ENCODE measurements at places on chromosomes 3 and 15.

DNA sequence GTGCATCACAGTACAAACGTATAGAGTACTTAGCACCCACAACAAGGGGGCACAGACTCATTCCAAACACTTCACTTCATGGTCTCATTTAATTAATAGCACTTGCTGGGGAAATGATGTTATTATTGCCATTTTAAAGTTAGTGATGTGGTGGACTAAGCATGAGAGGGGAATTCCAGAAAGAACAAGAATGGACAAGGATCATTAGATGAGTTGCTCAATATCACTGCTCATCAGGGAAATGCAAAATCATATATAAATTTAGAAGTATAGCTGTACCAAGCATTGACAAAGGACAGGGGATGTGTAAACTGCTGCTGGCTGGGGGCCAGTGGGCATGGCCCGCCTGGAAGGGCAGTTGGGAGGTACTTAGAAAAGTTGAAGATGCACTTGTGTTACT lies 14.6 kb downstream of the PRR20G start:
- DNase-seq = no peak

- no peak for DNase-seq
These were observed 85.2 kb upstream of the NR2F2 start for GRCh38 chr15:96245252-96245651.

- DNase-seq = no peak
These were observed 107.7 kb upstream of the RAD18 start for GRCh38 chr3:9070961-9071360.

GRCh38 chr3:16365491-16366128 lies 100.6 kb downstream of the OXNAD1 start:
- DNase-seq = no peak

- DNase-seq = no peak
These were observed 32.7 kb downstream of the LRIG1 start for GRCh38 chr3:66467996-66468735.

DNA sequence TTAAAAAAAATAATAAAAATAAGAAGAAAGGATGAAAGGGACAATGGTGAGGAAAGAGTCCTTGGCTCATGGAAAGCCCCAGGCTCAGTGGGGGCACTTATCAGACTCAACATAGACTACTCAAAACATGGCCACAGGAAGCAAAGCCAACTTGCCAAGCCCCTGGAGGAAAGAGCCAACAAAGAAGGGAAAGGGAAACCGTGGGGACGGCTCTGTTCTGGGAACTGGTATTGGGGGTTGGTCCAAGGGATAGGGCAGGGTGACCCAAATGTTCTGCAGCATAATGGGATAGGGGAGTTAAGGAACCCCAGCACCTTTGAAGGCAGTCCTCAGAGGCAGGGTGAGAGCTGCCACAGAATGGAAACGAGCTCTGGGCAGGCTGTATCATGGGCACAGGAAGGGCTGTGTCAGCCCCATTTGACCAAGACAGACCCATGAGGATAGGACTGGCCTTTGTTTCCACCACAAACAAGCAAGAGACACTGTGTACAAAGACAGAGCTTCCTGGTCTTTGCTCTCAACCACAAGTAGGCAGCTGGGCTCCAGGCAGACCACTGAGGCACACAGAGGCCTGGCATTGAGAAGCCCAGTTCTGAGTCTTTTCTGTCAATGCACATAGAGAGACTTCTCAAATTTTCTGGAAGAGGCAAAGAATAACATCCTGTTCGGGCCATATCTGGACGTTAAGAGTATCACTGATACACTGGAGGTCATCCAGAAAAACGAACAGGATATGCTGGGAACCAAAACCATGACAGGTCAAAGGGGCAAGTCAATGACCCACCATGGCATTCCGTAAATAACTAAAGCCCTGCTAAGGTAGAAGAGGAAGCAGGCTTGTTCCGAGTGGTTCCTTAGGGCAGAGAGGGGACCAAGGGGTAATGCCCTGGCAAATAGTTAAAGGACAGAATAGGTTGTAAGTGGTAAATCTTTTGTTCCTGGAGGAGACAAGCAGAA lies 10.6 kb upstream of the SEMA7A start:
- DNase-seq = no peak

- no peak for DNase-seq
These were observed 5.0 kb downstream of the THBS1 start for GRCh38 chr15:39585871-39586301.

DNA sequence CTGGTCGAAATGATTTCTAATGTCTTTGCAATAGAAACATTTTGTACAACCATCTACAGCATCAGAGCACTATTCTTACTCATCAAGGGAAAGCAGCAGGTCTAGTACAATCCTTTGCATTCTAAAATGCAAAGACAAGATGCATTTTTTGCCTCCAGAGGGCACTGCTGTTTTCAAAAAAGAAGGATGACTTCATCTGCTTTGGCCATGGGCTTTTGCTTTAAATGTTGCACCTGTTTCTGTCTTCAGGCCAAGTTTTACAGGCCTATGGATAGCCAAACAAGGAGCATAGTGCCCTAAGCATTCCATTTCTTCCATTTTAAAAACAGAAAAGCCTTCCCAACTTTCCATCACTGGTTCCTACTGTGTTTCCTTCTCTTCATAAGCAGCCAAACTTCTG lies 3.4 kb downstream of the PARP9 start:
- DNase-seq = peak; percentile 43

GRCh38 chr3:99852851-99853250 lies 35.2 kb downstream of the CMSS1 start:
- no peak for DNase-seq

- no peak for DNase-seq
These were observed 5.1 kb downstream of the HEMK1 start for GRCh38 chr3:50574444-50574831.

DNA sequence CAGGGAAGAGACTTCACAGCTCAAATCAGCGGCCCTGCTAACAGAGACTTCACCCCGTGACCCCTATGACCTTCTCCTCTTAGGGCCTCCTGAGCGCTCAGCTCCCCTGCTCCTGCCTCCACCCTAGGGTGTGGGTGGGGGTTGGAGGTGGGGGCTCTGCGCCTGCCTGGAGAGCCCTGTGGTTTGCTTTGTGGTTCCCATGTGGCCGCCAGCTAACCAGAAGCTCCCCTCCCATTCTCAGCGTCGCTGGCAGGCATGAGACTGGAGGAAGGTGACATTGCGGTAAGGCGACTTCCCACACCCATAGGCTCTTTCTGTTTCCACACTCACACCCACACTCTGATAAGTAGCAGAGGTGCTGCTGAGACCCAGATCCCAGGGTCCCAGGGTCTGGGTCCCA lies 27.6 kb downstream of the XYLB start:
- no peak for DNase-seq

DNA sequence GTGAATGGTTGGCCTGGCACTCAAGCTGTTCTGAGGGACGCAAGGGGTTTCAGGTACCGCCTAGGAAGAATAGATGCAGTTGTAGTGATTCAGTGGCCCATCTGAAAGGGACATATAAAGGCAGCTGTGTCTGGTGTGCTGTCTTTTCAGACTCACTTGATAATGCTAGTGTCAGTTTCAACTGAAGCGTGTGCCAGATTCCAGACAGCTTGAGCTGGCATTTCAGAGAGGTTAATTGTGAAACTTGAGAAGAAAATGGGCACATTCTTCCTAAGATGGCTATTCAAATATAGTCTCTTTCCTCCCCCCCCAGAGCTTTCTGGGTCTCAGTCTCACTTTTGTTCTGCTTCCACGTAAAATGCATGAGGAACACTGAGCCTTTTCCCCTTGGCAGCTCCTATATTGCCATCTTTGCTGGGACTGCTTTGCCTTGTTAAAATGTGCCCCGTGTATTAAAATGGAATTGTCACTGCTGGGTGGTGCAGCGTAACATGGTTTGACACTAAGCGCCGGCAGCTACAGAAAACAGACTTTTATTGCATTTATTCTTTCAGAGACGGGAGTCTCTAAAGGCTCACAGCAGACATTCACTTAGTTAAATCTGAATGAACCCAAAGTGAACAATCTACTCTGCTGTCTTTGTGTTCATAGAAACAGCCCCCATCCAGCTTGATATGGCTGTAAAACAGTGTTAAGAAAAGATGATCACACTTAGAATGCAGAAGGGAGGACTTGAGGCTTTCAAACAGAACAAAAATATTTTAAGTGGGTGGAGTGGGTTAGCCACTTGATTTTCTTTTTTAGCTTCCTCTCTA lies 478.7 kb downstream of the RBMS3 start:
- no peak for DNase-seq

DNA sequence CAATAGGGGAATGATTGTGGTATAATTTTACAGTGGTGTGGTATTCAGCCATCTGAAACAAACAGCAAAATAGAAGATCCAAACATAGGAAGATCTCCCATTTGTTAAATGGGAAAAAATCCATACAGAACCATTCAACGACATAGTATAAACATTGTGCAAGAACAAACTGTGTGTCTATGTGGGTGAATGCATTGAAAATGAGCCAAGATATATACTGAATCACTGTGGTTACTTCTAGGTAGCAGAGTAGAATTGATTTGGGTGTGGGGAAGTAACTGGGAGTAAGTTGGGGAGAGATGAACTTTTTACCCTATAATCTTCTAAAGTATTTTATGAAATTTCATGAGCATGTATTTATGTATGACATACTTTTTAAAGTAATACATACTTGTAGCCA lies 123.1 kb upstream of the UMPS start:
- DNase-seq = no peak

DNA sequence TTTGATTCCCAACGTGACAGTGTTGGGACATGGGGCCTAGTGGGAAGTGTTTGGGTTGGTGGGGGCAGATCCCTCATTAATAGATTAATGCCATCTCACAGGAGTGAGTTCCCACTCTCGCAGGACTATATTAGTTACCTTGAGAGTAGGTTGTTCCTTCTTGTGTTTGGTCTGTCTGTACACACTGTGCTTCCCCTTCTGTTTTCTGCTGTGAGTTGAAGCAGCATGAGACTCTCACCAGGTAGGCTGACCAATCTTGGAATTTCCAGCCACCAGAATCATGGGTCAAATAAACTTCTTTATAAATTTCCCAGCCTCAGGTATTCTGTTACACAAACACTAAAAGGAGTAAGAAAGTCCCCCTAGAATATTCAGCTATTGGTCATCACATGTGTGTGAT lies 145.4 kb downstream of the ERC2 start:
- DNase-seq = no peak

GRCh38 chr15:67186226-67186649 lies 68.2 kb downstream of the AAGAB start:
- no peak for DNase-seq

- no peak for DNase-seq
These were observed 24.7 kb upstream of the OR5K4 start for GRCh38 chr3:98328933-98329332.

DNA sequence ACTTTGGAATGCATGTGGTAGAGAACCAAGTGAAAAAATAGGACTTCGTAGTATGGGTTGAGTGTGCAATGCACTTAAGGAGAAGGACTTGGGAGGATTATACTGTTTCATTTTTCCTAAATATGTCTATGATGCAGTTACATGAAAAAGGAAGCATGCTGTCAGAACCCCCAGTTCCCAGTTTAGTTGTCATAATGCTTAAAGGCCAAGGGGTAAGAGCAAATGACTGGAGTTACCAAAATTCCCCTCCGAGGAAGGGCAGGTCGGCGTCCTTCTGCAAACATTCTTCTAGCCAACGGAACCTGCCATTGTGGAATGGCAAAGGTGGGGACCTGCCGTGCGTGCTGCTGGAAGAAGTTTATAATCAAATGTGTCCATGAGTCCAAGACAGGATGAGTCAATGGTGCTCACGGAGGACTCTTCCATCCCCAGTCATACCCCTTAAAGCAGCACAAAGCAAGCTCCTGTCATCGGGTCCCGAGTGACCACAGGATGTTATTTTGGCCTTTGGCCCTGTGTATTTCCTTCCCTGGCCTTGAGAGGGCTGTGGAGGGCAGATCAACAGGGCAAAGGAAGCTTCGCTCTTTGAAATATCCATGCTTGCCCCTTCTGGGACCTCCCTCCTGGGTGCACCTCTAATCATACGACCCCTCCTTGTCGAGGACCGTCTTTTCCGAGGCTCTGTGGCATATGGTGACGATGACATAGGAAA lies 93.2 kb downstream of the SLCO3A1 start:
- no peak for DNase-seq

GRCh38 chr15:87961851-87962420 lies 294.6 kb downstream of the NTRK3 start:
- no peak for DNase-seq

- no peak for DNase-seq
These were observed 19.1 kb upstream of the KLF13 start for GRCh38 chr15:31307270-31308184.

- DNase-seq = no peak
These were observed 86.2 kb downstream of the GABRB3 start for GRCh38 chr15:26686547-26687187.

DNA sequence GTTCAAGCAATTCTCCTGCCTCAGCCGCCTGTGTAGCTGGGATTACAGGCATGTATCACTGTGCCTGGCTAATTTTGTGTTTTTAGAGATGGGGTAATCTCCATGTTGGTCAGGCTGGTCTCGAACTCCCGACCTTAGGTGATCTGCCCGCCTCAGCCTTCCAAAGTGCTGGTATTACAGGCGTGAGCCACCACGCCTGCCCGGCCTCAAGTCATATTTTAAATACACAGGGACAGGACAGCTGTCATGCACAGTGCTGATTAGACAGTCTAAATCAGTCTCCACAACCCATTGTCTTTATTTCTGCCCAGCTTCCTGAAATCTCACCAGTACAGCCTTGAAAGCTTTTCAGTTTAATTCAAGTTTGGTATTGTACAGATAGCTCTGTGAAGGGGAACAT lies 587.4 kb downstream of the FOXP1 start:
- DNase-seq = no peak

GRCh38 chr15:48798319-48798718 lies 12.6 kb downstream of the CEP152 start:
- no peak for DNase-seq

GRCh38 chr3:143331350-143331749 lies 211.8 kb downstream of the CHST2 start:
- no peak for DNase-seq

- no peak for DNase-seq
These were observed 151.7 kb downstream of the ATG7 start for GRCh38 chr3:11423868-11424267.

DNA sequence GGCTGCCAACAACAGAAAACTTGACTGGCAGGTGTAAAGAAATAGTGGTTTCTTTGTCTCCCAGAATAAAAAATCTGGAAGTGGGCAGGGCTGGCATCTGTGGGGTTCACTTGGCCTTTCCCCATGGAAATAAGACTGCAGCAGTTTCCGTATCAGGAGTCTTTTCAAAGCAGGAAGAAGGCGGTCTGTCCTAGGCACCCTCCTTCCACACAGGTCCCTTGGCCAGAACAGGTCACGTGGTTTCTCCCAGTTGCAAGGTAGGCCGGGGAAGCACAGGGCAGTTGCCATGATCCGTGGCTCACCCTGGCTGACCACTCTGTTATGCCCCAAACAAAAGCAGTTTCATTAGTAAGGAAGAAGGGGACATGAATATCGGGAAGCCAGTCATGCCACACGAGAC lies 45.4 kb downstream of the ZDHHC19 start:
- no peak for DNase-seq

Measured in stimulated activated CD8-positive, alpha-beta memory T cell treated with anti-CD3 and anti-CD28 coated beads, Interleukin-12 subunit alpha, Interleukin-12 subunit beta, amount 100 ng/mL, for 1 hour (primary cell).